Large intestine (tissue), 12 donors: ENCODE measurements at places on chromosomes 1 and 21. TPM values are rescaled to one million over a fixed set of nuclear protein-coding genes. Genes with fewer than 3 reads are reported as not detected.

DNA sequence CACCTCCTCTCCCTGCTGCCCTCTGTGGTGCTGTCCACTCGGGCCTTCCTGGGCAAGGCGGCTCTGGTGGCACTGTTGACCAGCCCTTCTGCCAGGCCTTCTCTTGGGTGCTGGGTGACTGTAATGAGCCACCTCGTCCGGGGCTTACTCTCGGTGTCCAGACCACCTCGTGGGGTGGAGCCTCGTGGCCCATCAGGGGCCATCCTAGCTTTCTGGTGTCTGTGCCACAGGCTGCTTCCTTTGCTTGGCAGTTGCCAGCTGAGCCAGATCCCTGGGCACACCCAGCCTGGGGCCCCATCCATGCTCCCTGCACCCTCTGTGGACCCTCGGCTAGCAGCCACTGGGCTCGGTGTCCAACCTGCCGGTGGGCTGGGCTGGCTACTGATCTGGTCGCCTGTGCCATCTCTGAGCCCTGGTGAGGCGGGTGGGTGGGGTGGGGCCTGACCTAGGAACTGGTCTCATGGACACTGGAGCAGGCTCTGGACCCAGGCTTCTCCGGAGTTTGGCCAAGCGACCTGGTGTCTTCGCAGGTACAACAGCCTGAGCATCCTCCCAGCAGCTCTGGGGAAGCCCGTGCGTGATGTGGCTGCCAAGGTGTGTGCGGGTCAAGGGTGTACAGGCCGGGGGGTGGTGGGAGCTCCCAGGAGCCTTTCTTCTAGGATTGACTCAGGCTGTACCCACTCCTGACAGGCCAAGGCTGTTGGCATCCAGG lies 1.4 kb downstream of the PRXL2B start:
- no peak for DNase-seq

The SAMD13 gene
- polyA plus RNA-seq = 4.0 TPM

The GRHL3 gene
- polyA plus RNA-seq = 0.54 TPM

GRCh38 chr21:36184545-36184944 lies 27.9 kb downstream of the DOP1B start:
- no peak for DNase-seq

The GGPS1 gene
- polyA plus RNA-seq = 35.5 TPM

The PRMT6 gene
- polyA plus RNA-seq = 21.7 TPM

- DNase-seq = no peak
These were observed 37.7 kb downstream of the CSMD2 start for GRCh38 chr1:34127006-34128000.

GRCh38 chr1:242140836-242141235 lies 141.9 kb upstream of the MAP1LC3C start:
- DNase-seq = no peak

GRCh38 chr1:16260814-16261213 lies 23.8 kb upstream of the CPLANE2 start:
- DNase-seq = no peak

The RASAL2 gene
- polyA plus RNA-seq = 17.0 TPM

- DNase-seq = no peak
These were observed 688.1 kb downstream of the PLA2G4A start for GRCh38 chr1:187516874-187517273.

The TINAGL1 gene
- polyA plus RNA-seq = 37.7 TPM
